A549 treated with AZD2906 at 1 μM for 4 hours (cell line): ENCODE measurements at places on chromosomes 4 and X. TPM values are rescaled to one million over a fixed set of nuclear protein-coding genes. Genes with fewer than 3 reads are reported as not detected.

Gene SYNPO2
- 0.56 to 0.98 TPM (median 0.94 TPM) in 5 replicates for total RNA-seq

Gene FAT1
- 125 to 210 TPM (median 142 TPM) in 5 replicates for total RNA-seq

Gene TIGD4
- total RNA-seq: 0.07 to 0.31 TPM (median 0.15 TPM) in 5 replicates

Gene L1CAM
- total RNA-seq: 18.4 to 20.7 TPM (median 20.2 TPM) in 5 replicates

Gene ARR3
- total RNA-seq: not detected in 5 replicates

Gene GAB3
- 0.56 to 0.77 TPM (median 0.66 TPM) in 5 replicates for total RNA-seq

Gene JADE1
- total RNA-seq: 24.5 to 29.1 TPM (median 27.9 TPM) in 5 replicates

Gene ENPP6
- total RNA-seq: not detected in 5 replicates

Gene ARMCX5
- total RNA-seq: 8.1 to 13.3 TPM (median 9.2 TPM) in 5 replicates

Gene SFRP2
- 0.03 TPM in 2 of 5 replicates, not detected in the others for total RNA-seq

Gene NEXMIF
- 0.01 TPM in 4 of 5 replicates, not detected in the other for total RNA-seq

Gene MSX1
- total RNA-seq: 5.9 to 10.1 TPM (median 9.0 TPM) in 5 replicates

Gene AKAP4
- total RNA-seq: 0.14 TPM in 1 of 5 replicates, not detected in the others

Gene ZCCHC18
- 0.02 to 0.24 TPM (median 0.09 TPM) in 4 of 5 replicates, not detected in the other for total RNA-seq

Gene LANCL3
- 0.01 to 0.03 TPM (median 0.02 TPM) in 4 of 5 replicates, not detected in the other for total RNA-seq

Gene GPR143
- 0.21 to 0.49 TPM (median 0.34 TPM) in 5 replicates for total RNA-seq

Gene ARHGAP36
- not detected in 5 replicates for total RNA-seq

Gene CBLL2
- not detected in 5 replicates for total RNA-seq

Gene NOX1
- 0.06 to 0.18 TPM (median 0.10 TPM) in 3 of 5 replicates, not detected in the others for total RNA-seq

Gene ARHGAP6
- total RNA-seq: 0.01 to 0.13 TPM (median 0.10 TPM) in 3 of 5 replicates, not detected in the others

Gene PAGE1
- total RNA-seq: 0.26 to 0.29 TPM in 2 of 5 replicates, not detected in the others

Gene SULT1B1
- total RNA-seq: 0.01 to 0.04 TPM (median 0.03 TPM) in 5 replicates

Gene MAGEB1
- total RNA-seq: not detected in 5 replicates

Gene ESX1
- 0.05 to 0.15 TPM (median 0.09 TPM) in 3 of 5 replicates, not detected in the others for total RNA-seq

Gene ABLIM2
- 4.9 to 10.3 TPM (median 7.8 TPM) in 5 replicates for total RNA-seq

Gene SLC25A6
- total RNA-seq: 415 to 486 TPM (median 469 TPM) in 5 replicates

Gene MAGEE2
- total RNA-seq: not detected in 5 replicates

Gene CT45A3
- 0.15 to 0.29 TPM (median 0.19 TPM) in 4 of 5 replicates, not detected in the other for total RNA-seq

Gene RIPPLY1
- total RNA-seq: 0.11 TPM in 1 of 5 replicates, not detected in the others

Gene RAB33A
- total RNA-seq: 0.07 to 0.32 TPM (median 0.18 TPM) in 5 replicates

Gene GLRB
- 0.51 to 1.00 TPM (median 0.63 TPM) in 5 replicates for total RNA-seq
